T-helper 17 cell (primary cell): ENCODE measurements at places on chromosomes 4 and X. TPM values are rescaled to one million over a fixed set of nuclear protein-coding genes. Genes with fewer than 3 reads are reported as not detected.

Gene MTHFD2L
- 14.5 TPM for total RNA-seq

Gene RNF113A
- 27.7 TPM for total RNA-seq

Gene TRO
- total RNA-seq: 1.4 TPM

Gene SCML2
- 0.22 TPM for total RNA-seq

- no peak for DNase-seq
- peaks cover 2% of the 10 kb centered on the region for H3K4me1 ChIP-seq
- no peak overlapping the region for H3K27ac ChIP-seq
- peaks cover 11% of the 10 kb centered on the region for H3K36me3 ChIP-seq
- H3K4me3 ChIP-seq: no peak overlapping the region
- no peaks in the 10 kb centered on the region for H3K27me3 ChIP-seq
Observed at GRCh38 chr4:145034727-145035211, 63.2 kb downstream of the ANAPC10 start.

Gene RNF212
- total RNA-seq: 2.1 TPM

- H3K4me3 ChIP-seq: no peak overlapping the region
- no peak for DNase-seq
- H3K36me3 ChIP-seq: no peaks in the 10 kb centered on the region
- no peaks in the 10 kb centered on the region for H3K27me3 ChIP-seq
Observed at GRCh38 chrX:110036162-110037033, 33.5 kb downstream of the TMEM164 start.

DNA sequence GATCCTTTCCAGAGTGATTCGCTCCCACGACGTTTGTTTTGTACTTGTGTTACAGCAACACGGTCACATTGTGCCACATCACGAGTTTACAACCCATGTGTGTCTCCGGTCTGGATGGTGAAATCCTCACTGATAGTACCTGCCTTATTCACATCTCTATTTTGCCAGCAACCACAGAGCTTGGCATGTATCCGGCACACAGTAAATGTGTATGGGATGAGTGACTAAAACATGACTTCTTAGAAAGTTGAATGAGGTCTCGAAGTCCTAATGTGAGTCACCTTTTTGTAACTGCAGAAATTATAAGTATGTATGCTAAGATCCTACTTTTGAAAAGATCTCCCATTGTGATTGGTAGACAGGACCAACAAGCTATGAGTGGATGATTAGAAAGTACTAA lies 7.5 kb downstream of the STOX2 start:
- no peak overlapping the region for H3K27ac ChIP-seq
- DNase-seq: no peak
- no peaks in the 10 kb centered on the region for H3K4me1 ChIP-seq
- H3K36me3 ChIP-seq: peaks cover 3% of the 10 kb centered on the region
- H3K4me3 ChIP-seq: no peak overlapping the region
- peaks cover 17% of the 10 kb centered on the region for H3K27me3 ChIP-seq

Gene GSX2
- not detected for total RNA-seq

DNA sequence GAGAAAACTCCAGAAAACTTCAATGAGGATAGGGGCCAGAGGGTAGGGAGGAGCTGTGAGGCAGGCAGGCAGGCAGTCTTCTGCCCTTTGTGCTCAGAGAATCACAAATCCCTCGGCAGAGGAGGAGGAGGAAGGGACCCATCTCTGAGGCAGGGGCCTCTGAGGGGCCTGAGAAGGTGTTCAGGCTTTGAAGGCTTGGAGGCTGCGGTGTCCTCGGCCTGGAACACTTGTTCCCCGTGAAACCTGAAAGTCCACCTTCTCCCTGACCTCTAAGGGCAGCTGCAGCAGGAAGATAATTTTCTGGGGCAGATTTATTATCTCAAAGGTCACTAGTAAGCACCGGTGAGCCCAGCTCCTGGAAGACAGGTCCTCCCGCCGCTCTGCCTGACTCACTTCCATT lies 200.3 kb upstream of the BCOR start:
- H3K4me1 ChIP-seq: peaks cover 10% of the 10 kb centered on the region
- DNase-seq: no peak
- H3K4me3 ChIP-seq: no peak overlapping the region
- no peaks in the 10 kb centered on the region for H3K36me3 ChIP-seq
- H3K27ac ChIP-seq: peak overlapping the region; percentile 41

DNA sequence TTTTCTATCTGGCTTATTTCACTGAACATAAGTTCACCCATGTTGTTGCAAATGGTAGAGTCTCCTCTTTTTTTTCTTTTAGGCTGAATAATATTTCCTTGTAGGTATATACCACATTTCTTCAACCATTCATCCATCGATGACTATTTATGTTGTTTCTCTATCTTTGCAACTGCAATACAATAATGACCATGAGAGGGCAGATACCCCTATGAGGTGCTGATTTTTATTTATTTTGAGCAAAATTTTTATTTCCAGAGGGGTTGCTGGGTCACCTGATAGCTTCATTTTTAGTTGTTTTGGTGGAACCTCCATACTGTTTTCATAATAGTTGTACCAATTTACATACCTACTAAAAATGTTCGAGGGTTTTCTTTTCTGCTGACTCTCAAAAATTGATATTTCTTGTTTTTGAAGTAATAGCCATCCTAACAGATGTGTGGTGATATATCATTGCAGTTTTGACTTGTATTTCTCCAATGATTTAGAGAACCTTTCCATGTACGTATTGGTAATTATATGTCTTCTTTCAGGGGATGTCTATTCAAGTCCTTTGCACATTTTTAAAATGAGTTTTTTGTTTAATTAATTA lies 1697.0 kb downstream of the PCDH7 start:
- no peaks in the 10 kb centered on the region for H3K27me3 ChIP-seq
- no peaks in the 10 kb centered on the region for H3K4me1 ChIP-seq
- no peak overlapping the region for H3K4me3 ChIP-seq

Gene RBM47
- 0.91 TPM for total RNA-seq

GRCh38 chr4:150117094-150117493 lies 38.8 kb downstream of the DCLK2 start:
- H3K4me1 ChIP-seq: no peaks in the 10 kb centered on the region
- no peaks in the 10 kb centered on the region for H3K36me3 ChIP-seq
- H3K4me3 ChIP-seq: no peak overlapping the region
- H3K27ac ChIP-seq: no peak overlapping the region
- H3K27me3 ChIP-seq: peaks cover 4% of the 10 kb centered on the region

Gene MSANTD1
- total RNA-seq: 1.7 TPM

- H3K27me3 ChIP-seq: no peaks in the 10 kb centered on the region
- peaks cover 3% of the 10 kb centered on the region for H3K36me3 ChIP-seq
- no peak overlapping the region for H3K27ac ChIP-seq
- H3K4me1 ChIP-seq: no peaks in the 10 kb centered on the region
- no peak for DNase-seq
- no peak overlapping the region for H3K4me3 ChIP-seq
Observed at GRCh38 chr4:47590325-47590724, 105.2 kb downstream of the ATP10D start.

Gene RAP2C
- total RNA-seq: 38.5 TPM

GRCh38 chrX:2585158-2585470 lies 84.3 kb upstream of the DHRSX start:
- H3K27ac ChIP-seq: no peak overlapping the region
- DNase-seq: no peak
- peaks cover 3% of the 10 kb centered on the region for H3K4me1 ChIP-seq
- H3K36me3 ChIP-seq: peaks cover 2% of the 10 kb centered on the region
- H3K4me3 ChIP-seq: peak overlapping the region; percentile 75

- H3K4me3 ChIP-seq: peak within 1 kb of the TSS; percentile 91
- DNase-seq: peak; percentile 97
- no peaks in the 10 kb centered on the region for H3K36me3 ChIP-seq
- peaks cover 11% of the 10 kb centered on the region for H3K4me1 ChIP-seq
- H3K27ac ChIP-seq: peak within 1 kb of the TSS; percentile 94
Observed at GRCh38 chrX:386768-387575, at the start of gene PPP2R3B. TSS of gene PPP2R3B (minus strand) at chrX:386907. CDS start at chrX:386691, 216 bp downstream.

DNA sequence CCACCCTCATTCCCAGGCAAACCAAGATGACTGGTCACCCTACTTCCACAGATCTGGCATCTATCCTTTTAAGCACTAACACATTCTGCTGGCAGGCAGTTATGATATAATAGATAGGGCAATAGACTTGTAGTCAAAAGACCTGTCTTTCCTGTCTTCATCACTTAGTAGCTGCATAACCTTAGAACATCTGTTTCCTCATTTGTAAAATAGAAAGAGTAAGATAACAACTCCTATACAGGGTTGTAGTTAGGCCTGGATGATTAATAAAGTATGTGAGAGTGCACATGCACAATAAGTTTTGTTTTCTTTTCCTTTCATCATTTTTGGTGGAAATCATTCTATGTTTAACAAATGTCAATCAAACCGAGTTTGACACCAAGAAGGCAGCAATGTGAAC lies 72.1 kb downstream of the GPR82 start:
- H3K4me3 ChIP-seq: no peak overlapping the region
- H3K36me3 ChIP-seq: no peaks in the 10 kb centered on the region
- no peak overlapping the region for H3K27ac ChIP-seq
- DNase-seq: no peak
- H3K27me3 ChIP-seq: no peaks in the 10 kb centered on the region
- peaks cover 16% of the 10 kb centered on the region for H3K4me1 ChIP-seq

Gene CD40LG
- 60.7 TPM for total RNA-seq

GRCh38 chrX:13396924-13397323 lies 77.1 kb upstream of the ATXN3L start:
- no peak overlapping the region for H3K4me3 ChIP-seq
- no peak overlapping the region for H3K27ac ChIP-seq
- H3K36me3 ChIP-seq: no peaks in the 10 kb centered on the region
- DNase-seq: no peak

Gene PARM1
- total RNA-seq: 0.13 TPM

GRCh38 chr4:11471618-11472017 lies 42.9 kb upstream of the HS3ST1 start:
- H3K4me3 ChIP-seq: peak overlapping the region; percentile 89
- H3K4me1 ChIP-seq: peaks cover 28% of the 10 kb centered on the region
- peaks cover 2% of the 10 kb centered on the region for H3K36me3 ChIP-seq
- DNase-seq: peak; percentile 19
- H3K27me3 ChIP-seq: no peaks in the 10 kb centered on the region

- no peak for DNase-seq
- H3K4me3 ChIP-seq: peak overlapping the region; percentile 69
- no peaks in the 10 kb centered on the region for H3K36me3 ChIP-seq
- H3K27me3 ChIP-seq: no peaks in the 10 kb centered on the region
Observed at GRCh38 chrX:10110984-10111363, 45.8 kb upstream of the CLCN4 start.

- no peak overlapping the region for H3K27ac ChIP-seq
- no peaks in the 10 kb centered on the region for H3K36me3 ChIP-seq
- no peaks in the 10 kb centered on the region for H3K4me1 ChIP-seq
- no peak overlapping the region for H3K4me3 ChIP-seq
- no peaks in the 10 kb centered on the region for H3K27me3 ChIP-seq
- DNase-seq: no peak
Observed at GRCh38 chr4:116880625-116881024, 204.8 kb downstream of the TRAM1L1 start.

DNA sequence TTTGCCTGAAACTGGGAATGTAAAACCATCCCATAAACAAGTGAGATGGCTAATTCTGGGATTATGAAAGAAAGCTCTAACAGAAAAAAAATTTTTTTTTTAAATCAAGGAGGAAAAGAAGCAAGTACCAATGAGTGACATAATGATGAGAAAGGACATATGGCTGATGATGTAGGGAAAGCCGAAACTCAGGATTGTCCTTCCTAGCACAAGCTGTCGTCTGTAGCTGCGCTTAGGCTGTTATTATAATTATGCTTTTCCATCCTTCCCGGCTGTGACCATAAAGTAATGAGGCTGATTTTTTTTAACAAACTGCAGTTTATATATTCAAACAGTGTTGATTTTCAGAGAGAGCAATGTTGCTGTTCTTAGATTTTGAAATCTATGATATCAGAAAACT lies 209.8 kb upstream of the NOCT start:
- no peaks in the 10 kb centered on the region for H3K36me3 ChIP-seq
- peaks cover 50% of the 10 kb centered on the region for H3K27me3 ChIP-seq
- H3K27ac ChIP-seq: no peak overlapping the region
- no peaks in the 10 kb centered on the region for H3K4me1 ChIP-seq
- no peak for DNase-seq
- H3K4me3 ChIP-seq: no peak overlapping the region

GRCh38 chr4:11416071-11416766 lies 12.5 kb downstream of the HS3ST1 start:
- peaks cover 3% of the 10 kb centered on the region for H3K4me1 ChIP-seq
- H3K4me3 ChIP-seq: no peak overlapping the region
- peaks cover 14% of the 10 kb centered on the region for H3K27me3 ChIP-seq
- H3K36me3 ChIP-seq: no peaks in the 10 kb centered on the region

Gene BMP3
- total RNA-seq: not detected

GRCh38 chr4:10738826-10739489 lies 54.4 kb upstream of the CLNK start:
- no peaks in the 10 kb centered on the region for H3K36me3 ChIP-seq
- H3K4me3 ChIP-seq: no peak overlapping the region
- H3K4me1 ChIP-seq: no peaks in the 10 kb centered on the region
- H3K27ac ChIP-seq: no peak overlapping the region
- no peak for DNase-seq

- no peak for DNase-seq
- H3K27ac ChIP-seq: no peak overlapping the region
- peaks cover 3% of the 10 kb centered on the region for H3K4me1 ChIP-seq
Observed at GRCh38 chr4:71236226-71236625, 102.6 kb upstream of the SLC4A4 start.

DNA sequence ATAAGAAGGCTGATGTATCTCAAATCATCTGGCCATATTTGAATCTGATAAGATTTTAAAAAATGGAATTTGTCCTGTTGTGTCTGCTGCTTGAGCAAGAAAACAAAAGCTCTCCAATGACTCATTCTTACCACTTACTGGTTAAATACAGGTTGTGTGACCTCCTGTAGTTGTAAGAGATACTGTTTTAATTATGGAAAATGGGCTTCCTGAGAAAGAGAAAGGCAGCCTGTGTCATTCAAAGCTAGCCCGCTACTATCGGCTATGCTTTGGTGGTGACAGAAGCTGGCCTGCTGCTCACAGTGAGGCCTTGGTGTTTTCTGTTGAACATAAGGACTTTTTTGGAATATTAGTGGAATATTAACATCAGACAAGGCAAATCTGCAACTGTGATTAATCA lies 1722.1 kb upstream of the PCDH10 start:
- no peak for DNase-seq
- H3K4me1 ChIP-seq: no peaks in the 10 kb centered on the region
